Right renal pelvis (tissue), 4 donors: ENCODE measurements at places on chromosomes 5 and 9. TPM values are rescaled to one million over a fixed set of nuclear protein-coding genes. Genes with fewer than 3 reads are reported as not detected.

PDE6A gene
- polyA plus RNA-seq = 0.09 TPM

DNA sequence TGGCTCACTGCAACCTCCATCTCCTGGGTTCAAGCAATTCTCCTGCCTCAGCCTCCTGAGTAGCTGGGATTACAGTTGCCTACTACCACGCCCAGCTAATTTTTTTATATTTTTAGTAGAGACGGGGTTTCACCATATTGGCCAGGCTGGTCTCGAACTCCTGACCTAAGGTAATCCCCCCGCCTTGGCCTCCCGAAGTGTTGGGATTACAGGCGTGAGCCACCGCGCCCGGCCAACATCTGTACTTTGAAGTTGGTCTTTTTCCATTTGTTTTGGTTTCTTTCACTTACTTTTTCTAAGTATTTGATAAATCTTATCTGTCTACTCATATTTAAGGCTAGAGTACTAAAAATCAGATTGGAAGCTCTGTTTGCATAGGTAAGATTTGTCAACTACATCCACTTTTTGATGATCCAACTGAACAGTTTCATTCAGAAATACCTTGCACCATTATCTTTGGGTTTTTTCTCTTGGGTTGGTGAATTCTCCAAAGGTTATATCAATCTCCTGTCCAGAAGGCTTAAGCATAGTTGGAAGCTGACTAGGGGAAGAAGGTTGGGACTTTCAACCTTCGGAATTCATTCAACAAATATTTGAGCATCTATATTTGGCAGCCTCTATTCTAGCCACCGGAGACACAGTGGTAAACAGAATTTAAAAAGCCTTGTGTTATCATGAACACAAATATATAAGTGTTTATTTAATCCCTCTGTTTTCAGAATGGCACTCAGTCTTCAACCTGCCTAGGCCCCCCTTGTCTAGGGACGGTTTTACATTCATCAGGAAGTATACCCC lies 489.1 kb downstream of the RAB3C start:
- no peak for DNase-seq

GRCh38 chr5:75510836-75511434 lies 494 bp downstream of the CERT1 start:
- DNase-seq = peak; percentile 60

WNT8A gene
- 0.11 TPM for polyA plus RNA-seq

DNA sequence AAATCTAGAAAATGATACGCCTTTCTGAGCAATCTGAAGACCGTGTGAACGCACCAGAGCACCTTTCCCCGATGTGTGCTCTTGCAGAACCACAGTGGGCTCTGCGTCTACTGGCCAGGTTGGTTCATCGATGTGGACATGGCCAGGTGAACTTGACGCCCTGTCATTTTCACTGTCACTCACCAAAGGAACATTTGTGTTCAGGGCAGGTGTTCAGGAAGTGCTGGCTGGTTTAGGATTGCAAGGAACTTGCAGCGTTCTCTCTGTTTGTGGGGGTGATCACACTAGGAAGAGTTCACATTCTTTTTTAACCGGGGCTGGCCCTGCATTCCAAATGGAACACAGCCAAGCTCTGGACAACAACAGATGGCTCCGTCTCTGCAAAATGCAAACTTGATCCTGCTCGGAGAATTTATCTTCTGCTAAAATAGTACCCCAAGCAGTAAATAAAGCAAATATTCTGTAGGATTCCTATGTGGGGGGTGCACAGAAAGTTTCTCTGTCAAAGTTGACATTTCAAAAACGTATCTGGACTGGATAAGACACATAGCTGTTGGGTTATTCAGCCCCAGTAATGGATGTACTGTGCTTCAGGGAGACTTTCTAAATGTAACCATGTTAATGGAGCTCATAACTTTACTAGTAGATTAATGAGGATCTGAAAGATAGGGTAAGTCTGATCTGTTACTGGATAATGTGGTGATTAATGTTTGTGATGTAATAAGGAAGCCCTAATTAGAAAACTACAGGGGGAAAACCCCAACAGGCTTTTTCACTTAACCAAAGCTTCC lies 45.7 kb upstream of the FANCC start:
- no peak for DNase-seq

- no peak for DNase-seq
Measured at GRCh38 chr9:73180403-73180802, 28.7 kb downstream of the ANXA1 start.

AQP3 gene
- 137 TPM for polyA plus RNA-seq

GRCh38 chr5:170154297-170154696 lies 48.6 kb downstream of the FOXI1 start:
- DNase-seq = no peak

DNA sequence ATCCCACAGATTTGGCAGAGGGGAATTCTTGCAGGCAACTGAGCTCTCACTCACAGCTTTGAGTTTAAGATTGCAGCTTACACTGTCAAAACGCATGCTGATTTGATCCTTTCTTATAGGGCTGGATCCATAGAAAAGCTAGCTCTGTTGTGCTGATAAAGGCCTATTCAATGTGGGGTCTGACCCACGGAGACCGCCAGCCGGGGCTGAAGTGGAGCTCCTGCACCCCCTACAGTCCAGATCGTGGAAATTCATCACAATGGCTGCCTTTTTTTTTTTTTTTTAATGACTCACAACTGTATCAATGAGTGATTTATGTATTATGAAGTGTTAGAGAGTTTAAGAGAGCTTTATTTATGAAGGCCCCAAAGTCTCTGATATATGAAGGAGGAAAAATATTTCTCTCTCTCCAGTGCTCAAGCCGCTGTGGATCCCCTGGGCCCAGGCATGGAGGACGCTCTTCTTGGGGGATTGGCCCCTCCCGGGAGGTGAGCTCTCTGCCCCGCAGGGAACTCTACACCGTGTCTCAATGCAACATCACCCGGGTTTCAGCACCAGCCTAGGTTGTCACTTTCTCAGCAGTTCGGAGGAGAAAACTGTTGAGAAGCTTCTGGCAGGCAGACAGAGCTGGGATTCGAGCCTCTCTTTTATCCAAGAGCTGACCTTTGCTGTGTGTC lies 700.2 kb downstream of the IRX1 start:
- DNase-seq = peak; percentile 30

PLAC8L1 gene
- polyA plus RNA-seq = 0.97 TPM

GRCh38 chr5:15901151-15901550 lies 278.4 kb downstream of the MARCHF11 start:
- DNase-seq = no peak

DNA sequence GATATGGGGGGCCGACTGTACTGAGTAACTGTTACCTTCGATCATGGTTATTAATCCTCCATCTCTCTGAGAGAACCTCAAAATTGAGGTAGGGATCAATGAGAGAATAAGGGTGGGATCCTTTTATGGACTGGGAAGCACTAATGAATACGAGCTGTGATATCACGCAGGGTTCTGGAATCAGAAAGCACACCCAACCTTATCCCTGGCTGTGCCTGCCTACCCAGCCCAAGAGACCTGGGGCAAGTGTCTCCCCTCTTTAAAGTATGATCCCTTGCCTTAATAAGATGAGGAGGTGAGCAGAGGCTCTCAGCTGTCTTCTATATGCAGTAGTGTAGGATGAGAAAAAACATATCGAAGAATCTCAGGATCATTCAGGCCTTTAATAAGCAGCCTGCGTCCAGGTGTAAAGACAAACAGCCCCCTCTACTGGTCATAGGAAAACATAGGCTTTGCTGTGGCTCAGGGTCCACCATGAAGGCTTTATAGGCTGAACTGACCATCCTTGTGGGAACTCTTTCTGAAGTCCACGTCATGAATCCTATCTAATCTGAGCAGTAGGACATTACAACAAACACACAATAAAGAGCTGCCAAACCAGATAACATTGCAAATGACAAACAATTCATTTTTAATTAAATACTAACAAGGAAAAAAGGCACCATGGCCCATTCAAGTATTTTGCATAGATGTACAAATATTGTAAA lies 16.8 kb downstream of the NIPAL4 start:
- DNase-seq = peak; percentile 50

FBP2 gene
- polyA plus RNA-seq = not detected

TMEM252 gene
- 8.7 TPM for polyA plus RNA-seq

DNA sequence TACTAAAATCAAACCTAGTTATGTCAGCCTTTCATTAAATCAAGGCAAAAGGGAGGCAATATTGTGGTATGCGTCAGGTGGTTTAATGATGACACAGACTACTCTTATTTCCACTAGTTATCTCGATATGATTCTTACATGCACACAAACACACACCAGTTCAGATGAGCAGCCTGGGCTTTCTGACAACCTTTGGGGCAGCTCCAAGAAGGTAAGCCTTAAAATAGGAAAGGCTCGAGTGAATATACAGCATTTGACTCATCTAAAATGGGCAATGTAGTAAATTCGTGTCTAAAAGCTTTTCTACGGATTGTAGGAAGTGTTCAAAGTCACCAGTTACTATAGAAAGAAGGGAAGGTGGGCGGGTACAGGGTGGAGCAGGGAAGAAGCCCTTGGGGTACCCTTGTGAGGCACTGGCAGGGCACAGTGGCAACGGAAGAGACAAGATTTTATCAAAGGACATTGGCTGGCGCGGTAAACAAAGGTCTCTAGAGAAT lies 1.9 kb downstream of the ANKH start:
- no peak for DNase-seq

DNA sequence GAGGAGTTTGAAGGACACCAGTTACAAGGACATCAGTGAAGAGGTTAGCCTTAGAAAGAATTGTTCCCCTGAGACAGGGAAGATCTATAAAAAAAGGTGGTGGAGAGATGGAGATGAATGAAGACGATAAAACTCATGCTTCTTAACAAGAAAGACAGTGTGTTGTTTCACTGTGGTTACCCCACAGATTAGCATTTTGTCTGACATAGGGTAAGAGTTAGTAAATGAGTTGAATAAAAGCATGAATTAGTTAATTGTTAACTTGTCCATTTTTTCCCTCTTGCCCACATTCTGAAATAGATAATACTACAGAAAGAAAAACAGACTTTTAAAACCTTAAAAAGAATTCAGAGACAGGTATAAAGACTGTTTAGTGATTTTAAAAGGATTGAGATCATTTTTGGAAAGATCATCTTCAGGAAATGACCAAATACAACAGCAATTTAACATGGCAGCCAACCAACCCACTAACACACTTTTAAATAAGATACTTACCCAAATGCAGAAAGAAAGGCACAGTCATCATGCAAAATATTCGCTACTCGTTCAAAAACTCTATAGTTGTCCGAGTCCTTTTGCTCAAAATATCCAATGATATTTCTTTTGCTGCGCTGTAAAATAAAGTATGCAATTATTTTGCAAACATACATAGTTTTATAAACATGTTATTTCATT lies 78.5 kb downstream of the ERP44 start:
- no peak for DNase-seq

VAV2 gene
- 36.6 TPM for polyA plus RNA-seq
